ENCODE measurements at places on chromosomes 2 and 18.

DNA sequence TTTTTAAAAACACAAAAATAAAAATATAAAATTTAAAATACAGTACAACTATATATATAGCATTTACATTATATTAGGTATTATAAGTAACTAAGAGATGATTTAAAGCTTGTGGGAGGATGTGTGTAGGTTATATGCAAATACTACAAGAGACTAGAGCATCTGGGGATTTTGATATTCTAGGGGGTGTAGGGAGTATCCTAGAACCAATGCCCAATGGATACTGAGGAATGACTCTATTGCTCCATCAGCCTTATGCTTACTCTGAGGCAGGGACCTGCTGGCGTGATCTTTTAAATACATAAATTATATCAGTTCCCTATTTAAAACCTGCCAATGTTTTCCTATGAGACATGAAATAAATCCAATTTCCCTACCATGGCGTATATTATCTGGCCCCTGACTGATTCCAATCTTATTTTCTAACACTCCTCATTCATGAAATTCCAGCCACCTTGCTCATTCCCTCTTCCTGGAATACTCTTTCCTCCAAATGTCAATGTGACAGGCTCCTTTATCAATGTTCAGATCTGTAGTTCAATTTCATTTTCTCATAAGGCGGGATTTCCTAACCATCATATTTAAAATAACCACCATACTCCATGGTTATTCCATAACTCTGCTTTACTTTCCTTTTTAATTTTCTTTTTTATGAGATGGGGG lies 22.2 kb downstream of the SP3 start:
- no peak for DNase-seq

GRCh38 chr2:41966920-41967319 lies 80.9 kb upstream of the PKDCC start:
- no peak for DNase-seq

- no peak for DNase-seq
These were observed 11.6 kb downstream of the ATG16L1 start for GRCh38 chr2:233263045-233263570.

DNA sequence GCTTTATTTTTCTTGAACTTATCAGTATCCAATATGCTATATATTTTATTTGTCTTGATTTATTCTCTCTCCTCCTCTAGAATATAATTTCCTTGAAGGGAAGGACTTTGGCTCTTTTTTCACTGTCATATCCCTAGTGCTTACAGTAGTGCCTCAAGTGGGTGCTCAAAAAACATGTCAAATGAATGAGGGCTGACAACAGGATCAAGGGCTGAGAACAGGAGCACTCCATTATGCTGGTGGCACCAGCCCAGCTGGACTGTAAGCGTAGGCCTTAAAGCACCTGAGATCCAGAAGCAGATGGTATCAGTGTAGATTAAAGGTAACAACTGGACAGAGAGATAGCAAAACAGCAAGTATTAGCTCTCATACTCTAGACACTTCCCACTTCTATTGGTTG lies 46.3 kb downstream of the PMS1 start:
- no peak for DNase-seq

DNA sequence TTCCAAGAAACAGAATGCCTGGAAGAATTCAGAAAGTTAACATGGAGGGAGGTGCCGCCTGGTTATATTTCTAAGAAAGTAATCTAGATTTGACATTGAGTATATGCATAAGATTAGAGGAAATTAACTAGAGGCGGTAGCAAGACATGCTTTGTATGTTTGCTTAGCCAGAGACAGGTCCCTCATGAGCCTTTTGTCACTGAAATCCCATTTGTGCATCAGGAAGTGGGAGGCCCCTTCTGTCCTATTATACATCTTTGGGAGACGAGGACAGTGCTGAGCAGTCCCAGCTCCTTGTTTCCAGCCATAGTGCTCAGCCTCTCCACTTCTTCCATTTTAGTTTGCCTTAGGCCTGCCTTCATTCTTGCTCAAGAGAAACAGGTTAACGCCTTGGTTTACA lies 115.4 kb upstream of the LHCGR start:
- DNase-seq = no peak

DNA sequence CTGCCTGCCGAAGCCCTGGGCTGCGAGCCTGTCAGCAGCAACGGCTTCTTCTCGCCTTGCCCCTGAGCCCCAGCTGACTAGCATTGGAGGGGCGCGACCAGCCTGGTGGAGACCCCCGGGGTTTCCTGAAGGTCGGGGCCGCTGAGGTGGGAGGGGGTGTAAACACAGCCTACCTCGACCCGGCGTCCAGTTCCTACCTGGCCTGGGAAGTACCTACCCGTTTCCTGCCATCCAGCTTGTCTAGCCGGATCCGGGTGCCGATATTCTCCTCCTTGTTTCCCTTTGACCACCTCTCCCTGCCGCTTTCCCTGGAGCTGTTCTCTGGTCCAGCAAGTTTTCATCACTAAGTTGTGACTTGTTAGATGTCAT lies 511 bp downstream of the MOB4 start:
- DNase-seq = no peak

GRCh38 chr2:278312-278926 lies 9.5 kb downstream of the ALKAL2 start:
- DNase-seq = no peak

- DNase-seq = no peak
These were observed 7.0 kb upstream of the REEP1 start for GRCh38 chr2:86344404-86344803.

- no peak for DNase-seq
These were observed 433.6 kb downstream of the LPIN1 start for GRCh38 chr2:12180031-12180430.

- DNase-seq = no peak
These were observed 132.2 kb upstream of the SP5 start for GRCh38 chr2:170582751-170583463.

- DNase-seq = no peak
These were observed 196.0 kb upstream of the SPHKAP start for GRCh38 chr2:228377533-228377932.

DNA sequence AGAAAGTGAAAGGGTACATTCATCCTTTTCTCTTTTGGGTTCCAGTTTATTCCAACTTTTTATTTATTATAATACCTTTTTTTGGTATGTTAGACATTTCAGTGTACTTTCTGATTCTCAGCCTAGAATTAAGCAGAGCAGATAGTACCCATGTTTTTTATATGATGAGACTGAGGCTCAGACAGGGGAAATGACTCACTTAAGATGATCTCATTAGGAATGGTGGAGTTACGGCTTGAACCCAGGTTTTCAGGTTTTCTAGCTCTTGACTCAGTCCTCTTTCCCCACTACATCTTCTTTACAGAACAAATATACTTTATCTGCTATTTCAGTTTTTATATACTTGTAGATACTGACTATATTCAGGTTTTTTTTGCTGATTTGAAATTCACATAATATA lies 51.7 kb upstream of the OTX1 start:
- DNase-seq = no peak

GRCh38 chr2:132774189-132774588 lies 104.2 kb upstream of the LYPD1 start:
- DNase-seq = no peak

GRCh38 chr2:181627545-181627944 lies 29.4 kb downstream of the CERKL start:
- DNase-seq = no peak

GRCh38 chr2:85828725-85829124 lies 60.1 kb downstream of the ST3GAL5 start:
- DNase-seq = no peak

- DNase-seq = no peak
These were observed 236.6 kb downstream of the GLI2 start for GRCh38 chr2:120972286-120972685.

GRCh38 chr2:231633241-231633976 lies 40.7 kb downstream of the TEX44 start:
- no peak for DNase-seq

DNA sequence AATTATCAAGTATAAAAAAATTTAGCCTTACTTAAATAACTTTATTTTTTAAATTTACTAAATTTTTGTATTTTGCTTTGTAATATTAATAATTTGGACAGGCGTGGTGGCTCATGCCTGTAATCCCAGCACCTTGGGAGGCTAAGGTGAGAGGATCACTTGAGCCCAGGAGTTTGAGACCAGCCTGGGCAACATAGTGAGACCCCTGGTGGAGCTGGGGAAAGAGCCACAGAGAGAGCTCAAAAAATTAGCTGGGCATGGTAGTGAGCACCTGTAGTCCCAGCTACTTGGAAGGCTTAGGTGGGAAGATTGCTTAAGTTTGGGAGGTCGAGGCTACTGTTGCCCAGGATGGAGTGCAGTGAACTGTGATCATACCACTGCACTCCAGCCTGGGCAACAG lies 143.5 kb downstream of the B3GNT2 start:
- no peak for DNase-seq

DNA sequence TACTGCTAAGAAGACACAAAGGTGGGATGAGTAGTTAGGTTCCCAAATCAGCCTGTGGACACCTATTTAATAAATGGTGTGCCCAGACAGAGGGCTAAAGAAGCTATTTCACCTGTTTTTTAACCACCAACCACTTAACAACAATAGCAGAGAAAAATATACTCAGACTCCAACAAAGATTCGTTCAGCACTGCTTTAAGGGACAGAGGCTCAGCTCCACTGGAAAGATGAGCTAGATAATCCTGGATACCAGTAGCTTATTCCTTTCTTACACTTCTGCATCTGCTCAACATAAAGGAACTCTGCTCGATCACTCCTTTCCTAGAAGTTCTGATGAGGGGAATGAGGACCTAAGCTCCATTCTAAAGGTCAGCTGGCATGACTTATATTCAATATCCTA lies 44.5 kb downstream of the PTCD3 start:
- no peak for DNase-seq

DNA sequence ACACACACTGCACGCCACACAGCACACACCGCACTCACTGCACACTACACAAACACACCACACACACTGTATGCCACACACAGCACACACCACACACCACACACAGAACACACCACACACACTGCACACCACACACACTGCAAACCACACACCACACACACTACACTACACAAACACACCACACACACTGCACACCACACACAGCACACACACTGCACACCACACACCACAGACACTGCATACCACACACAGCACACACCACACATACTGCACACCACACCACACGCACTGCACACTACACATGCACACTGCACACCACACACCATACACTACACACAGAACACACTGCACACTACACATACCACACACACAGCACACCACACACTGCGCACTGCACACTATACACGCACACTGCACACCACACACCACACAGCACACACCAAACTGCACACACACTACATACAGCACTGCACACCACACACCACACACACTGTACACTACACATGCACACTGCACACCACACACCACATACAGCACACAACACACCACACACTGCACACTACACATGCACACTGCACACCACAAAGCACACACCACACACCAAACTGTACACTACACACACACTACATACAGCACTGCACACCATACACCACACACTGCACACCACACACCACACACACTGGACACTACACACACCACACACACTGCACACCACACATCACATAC lies 59.6 kb downstream of the ASB1 start:
- DNase-seq = no peak

- peak; percentile 62 for DNase-seq
These were observed 2.2 kb downstream of the ST3GAL5 start for GRCh38 chr2:85886590-85886989.

DNA sequence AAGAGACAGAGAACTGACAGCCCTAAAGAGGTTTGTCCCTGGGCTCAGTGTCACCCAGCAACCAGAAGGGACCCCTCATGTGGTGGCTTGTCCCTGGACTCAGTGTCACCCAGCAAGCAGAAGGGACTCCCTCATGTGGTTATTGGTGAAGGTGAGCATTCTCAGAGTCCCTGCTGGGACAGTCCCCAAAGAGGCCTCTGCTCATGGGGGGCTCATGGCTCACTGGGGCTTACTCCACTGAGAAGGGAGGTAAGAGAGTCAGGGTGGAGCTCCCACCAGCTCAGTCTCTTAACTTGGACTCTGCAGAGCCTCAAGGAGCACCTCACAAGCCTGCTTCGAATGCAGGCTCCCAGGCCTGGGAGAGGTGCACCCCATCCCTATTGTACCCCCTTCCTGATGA lies 145.2 kb upstream of the COPS8 start:
- no peak for DNase-seq

- DNase-seq = no peak
These were observed 108.6 kb downstream of the CRIM1 start for GRCh38 chr2:36464006-36464721.

DNA sequence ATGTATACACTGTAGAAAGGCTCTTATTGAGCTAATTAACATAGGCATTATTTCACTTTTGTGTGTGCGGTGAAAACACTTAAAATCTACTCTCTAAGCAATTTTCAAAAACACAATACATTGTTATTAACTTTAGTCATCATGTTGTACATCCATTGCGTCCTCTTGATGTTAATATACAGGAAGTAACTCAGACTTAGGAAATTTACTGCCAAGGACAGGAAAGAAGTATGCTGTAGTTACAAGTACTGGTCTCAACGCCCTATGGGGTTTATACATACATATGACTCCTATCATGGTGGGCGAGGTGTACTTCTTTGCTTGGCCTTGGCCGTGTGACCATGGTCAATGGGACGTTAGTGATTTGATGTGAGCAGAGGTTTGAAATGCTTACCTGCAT lies 15.5 kb downstream of the SCTR start:
- DNase-seq = no peak

DNA sequence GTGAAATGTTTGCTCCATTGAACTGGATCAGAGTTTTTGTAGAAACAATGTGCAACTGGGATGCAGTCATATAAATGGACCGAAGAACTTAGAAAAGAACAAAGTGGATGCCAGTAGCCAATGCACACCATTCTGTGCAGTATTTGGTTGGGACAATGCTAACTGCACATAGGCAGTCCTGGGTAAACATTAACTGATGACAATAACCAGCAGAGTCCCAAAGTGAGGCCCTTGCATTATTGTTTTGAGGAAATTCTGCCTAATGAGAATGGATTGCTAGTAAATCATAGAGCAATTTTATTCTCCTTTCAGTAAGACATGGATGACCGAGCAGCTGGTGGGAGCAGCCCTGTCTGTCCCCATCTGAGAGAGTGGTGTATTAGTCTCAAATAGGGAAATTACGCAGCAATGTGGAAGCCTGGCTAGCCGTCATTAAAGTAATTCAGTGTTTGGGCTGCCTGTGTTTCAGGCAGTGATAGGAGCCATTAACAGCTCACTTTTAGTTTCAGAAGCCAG lies 94.9 kb downstream of the KCTD1 start:
- no peak for DNase-seq

DNA sequence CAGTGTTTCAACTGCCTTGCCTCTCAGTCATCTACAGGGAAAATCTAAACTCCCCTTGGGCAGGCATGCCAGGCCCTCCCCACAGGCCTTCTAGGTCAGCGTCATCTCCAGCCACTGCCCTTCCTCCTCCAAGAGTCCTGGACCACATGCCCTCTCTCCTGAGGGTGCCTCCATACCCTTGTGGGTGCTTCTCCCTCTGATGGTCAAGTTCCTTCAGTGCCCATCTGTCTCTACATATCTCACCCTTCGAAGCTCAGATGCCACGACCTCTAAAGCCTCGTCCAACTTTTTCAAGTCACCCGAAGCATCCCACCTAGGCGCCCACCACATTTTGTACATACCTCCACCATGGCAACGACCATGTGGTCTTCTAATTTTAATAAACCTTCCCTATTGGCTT lies 22.6 kb upstream of the TMEM247 start:
- DNase-seq = no peak

All from activated T-cell treated with anti-CD3 and anti-CD28 coated beads for 4 hours (primary cell).